SIG-M5 (cell line): ENCODE measurements at places on chromosomes 5 and 9.

DNA sequence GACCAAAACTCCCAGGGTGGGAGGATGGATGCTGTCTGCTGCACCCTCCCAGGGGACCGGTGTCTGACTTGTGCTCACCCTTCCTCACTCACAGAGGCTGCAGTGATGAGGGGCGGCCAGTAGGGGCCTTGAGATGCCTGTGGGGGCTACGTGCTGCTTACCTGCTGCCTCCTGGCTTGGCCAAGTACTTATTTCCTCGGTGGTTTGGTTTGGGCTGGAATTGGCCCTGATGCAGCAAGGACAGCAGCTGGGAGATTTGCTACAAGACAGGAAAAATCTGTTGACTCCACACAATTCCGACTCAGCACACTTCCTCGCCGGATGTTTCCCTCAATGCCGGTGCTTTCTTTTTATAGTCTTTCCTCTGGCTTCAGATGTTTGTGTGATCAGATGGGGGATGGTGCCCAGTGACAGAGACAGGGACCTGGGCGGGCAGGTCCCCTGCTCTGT, 6.6 kb downstream of the PCDH12 start:
- no peak for DNase-seq

DNA sequence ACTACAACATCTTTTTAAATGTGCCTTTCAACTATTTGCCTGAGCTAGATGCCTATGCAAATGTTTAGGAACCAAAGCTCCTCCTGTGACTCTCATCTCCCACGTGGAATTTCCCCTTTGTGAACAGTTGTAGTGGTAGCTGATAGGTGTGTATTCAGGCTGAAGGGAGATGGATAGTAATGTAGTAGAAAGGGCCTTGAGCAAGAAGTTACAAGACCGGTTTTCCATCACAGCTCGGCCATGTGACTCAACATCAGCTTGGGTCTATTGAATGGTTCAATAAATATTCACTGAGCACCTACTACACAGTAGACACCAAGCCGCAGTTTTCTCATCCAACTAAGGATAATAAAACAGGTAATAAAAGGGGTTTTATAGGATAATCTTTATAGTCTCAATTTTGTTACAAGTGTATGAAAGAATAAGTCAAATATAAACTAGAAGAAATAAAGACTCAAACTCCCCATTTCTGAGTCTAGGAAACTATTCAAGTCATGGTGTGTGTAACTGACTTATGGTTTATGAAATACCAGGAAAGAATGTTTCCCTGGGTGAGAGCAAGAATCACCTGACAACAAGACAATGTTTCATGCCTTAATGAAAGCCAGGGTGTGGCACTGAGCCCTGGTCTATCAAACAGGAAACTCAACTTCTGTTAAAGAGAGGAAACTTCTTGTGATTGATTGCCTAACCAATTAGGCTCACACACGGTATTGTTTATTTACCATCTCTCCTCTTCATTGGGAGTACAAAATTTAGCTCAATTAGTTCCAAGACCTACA, 187.1 kb upstream of the SPEF2 start:
- DNase-seq = no peak

GRCh38 chr5:180007582-180007981, 64.0 kb downstream of the RNF130 start:
- no peak for DNase-seq

- DNase-seq = no peak
Measured at GRCh38 chr9:135821733-135822373, 85.5 kb downstream of the CAMSAP1 start.

GRCh38 chr5:65809817-65810531, 88.0 kb downstream of the NLN start:
- no peak for DNase-seq

DNA sequence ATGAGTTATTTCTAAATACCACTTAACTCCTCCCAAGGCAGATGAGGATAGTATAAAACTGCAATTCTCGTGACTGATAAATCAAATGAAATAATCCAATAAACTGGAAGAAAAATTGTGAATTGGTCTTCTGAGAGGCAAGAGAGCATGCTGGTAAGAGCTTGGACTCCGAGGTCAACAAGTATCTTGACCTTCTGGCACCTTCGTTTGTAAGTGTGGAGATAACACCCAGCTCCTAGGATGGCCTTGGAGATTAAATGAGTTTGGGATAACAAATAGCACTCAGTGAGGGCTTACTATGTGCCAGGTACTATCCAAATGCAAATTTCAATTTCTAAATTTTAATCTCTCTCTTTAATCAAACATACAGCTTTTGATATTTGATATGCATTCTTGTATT, 866.3 kb upstream of the WWC1 start:
- DNase-seq = no peak

DNA sequence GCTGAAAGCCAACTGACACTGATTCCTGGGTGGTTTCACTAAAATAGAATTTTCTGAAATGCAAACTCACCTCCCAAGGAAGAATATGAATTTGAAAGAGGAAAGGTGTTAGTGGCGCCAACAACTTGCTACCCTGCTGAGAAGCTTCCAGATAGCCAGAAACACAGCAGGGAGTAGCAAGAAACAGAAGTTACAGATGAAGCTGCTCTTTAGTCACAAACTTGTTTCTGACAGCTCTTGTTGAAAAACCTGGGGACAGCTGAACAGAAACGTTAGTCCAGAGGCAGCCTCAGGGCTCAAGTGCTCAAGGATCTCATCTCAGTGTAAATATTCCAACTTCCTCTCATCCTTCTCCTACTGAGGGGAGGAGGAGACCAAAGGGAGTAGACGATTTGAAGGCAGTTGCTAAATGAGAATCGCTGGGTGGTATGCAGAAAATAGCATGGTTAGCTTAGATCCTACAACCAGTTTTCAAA, 184.1 kb downstream of the PDE4D start:
- DNase-seq = no peak

DNA sequence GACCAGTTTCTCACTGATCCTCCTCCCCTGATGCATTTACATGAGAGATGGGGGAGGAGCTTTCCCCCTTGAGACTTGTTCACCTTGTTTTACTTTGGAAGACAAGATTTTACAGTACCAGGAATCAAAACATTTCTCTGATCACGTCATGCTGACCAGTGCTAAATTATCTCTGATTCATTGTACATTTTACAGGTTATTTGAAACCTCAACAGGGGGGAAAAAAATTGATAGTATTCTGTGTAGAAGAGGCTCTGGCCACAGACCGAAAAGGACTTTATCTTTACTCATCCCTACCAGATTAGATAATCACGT, 133.9 kb downstream of the GRIA1 start:
- DNase-seq = no peak

DNA sequence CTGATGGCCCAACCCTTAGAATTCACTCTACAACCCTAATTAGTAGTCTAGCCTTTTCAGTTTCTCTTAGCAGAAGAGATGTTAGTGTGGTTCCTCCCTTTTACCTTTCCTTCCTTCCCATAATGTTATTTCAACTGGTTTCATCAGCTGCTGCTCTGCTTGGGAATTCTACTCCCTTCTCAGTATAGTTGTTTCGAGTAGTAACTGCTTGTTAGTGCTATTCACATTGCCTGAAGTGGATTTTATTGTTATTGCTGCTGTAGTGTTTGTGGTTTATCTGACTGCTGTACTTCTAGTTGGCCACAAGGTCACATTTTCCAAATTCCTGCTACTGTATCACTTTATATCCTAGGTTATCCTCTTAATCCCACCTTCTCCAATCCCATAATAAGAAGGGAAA, 29.7 kb downstream of the SMIM15 start:
- no peak for DNase-seq

- no peak for DNase-seq
Measured at GRCh38 chr5:66443462-66444130, 152.6 kb upstream of the MAST4 start.

DNA sequence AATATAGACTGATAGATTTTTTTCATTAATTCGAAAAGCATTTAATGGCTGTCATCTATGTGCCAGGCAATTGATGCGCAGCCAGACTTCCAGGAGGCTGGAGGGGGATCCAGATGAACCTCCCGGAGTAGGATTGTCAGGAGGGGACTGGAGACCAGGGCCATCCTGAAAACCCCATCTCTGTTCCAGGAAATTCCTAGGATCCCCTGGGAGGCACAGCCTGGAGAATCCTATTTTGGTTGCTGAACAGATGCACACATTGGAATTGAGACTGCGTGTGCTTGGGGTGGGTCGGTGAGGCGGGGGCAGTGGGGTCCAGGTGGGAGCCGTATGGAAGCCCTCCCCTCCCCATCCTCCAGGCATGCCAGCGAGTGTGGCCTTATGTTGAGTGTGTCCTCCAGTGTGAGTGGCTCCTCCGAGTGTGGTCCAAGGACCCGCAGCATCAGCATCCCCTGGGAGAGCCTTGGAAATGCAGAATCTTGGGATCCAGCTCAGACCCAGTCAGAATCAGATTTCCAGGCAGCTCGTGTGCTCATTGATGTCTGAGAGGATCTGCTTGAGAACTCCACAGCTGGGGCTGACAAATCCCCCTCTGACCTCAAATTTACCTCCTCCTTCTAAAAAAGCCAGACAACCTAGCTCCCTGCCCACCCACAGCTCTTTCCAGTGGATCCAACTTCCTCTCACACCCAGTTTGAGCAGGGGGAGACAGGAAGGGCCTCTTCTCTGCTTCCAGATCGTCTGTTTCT, 38.7 kb downstream of the ROPN1L start:
- no peak for DNase-seq

DNA sequence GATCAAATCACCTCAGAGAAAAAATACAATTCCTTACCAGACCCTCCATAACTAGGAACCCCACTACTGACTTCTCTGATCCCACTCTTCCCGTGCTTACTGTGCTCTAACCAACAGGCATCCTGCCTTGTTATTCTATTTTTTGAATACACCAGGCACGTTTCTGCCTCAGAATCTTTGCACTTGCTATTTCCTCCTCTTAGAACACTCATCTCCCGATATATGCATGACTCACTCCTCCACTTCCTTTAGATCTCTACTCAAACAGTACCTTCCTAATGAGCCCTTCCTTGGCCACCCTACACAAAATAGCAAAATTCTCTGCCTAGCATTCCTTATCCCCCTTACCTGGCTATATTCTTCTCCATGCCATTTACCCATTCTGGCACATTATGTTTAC, 43.9 kb downstream of the MAPKAP1 start:
- DNase-seq = no peak

DNA sequence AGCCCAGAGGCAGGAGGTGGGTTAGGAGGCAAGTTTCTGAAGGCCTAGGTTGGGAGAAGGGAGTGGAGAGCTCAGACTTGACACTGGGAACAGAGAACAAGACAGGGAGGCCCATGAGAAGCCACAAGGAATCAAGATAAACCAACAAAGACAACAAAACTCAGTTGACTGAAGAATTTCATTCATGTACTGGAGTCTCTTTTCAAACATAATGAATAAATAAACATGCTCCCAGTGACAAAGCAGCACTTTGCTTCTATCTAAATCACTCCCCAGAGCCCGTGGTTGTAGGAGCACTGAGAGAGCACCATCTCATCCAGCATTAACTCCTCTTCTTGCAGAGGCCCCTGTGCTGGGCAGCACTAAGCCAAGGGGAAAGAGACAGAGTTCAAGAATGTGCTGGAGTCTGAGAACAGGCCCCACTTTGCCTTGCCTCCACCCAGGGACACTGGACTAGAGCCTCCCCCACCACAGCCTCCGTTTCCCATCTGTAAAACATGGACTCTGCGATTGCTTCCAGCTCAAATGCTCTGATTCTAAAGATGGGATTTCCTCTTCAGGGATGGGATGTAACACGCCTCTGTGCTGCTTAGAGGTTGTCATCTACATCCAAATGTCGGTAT, 282.0 kb downstream of the SPOCK1 start:
- DNase-seq = no peak

GRCh38 chr5:72021651-72022357, 85.5 kb upstream of the MAP1B start:
- no peak for DNase-seq

- DNase-seq = no peak
Measured at GRCh38 chr9:92393686-92394085, 10.7 kb downstream of the OGN start.

- no peak for DNase-seq
Measured at GRCh38 chr5:83343299-83343698, 128.2 kb upstream of the VCAN start.

DNA sequence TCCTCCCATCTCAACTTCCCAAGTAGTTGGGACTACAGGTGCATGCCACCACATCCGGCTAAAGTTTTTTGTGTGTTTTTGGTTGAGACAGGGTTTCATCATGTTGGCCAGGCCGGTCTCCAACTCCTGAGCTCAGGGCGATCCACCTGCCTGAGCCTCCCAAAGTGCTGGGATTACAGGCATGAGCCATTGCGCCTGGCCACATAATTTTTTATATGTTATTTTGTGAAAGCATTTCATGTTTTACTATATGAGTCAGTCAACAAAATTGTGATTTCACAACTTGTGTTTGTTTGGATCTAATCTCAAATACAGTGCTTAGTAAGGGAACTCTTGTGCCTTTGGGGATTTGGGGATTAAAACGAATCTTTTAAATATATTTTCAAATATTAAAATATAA, 20.0 kb upstream of the FAM120AOS start:
- DNase-seq = no peak

DNA sequence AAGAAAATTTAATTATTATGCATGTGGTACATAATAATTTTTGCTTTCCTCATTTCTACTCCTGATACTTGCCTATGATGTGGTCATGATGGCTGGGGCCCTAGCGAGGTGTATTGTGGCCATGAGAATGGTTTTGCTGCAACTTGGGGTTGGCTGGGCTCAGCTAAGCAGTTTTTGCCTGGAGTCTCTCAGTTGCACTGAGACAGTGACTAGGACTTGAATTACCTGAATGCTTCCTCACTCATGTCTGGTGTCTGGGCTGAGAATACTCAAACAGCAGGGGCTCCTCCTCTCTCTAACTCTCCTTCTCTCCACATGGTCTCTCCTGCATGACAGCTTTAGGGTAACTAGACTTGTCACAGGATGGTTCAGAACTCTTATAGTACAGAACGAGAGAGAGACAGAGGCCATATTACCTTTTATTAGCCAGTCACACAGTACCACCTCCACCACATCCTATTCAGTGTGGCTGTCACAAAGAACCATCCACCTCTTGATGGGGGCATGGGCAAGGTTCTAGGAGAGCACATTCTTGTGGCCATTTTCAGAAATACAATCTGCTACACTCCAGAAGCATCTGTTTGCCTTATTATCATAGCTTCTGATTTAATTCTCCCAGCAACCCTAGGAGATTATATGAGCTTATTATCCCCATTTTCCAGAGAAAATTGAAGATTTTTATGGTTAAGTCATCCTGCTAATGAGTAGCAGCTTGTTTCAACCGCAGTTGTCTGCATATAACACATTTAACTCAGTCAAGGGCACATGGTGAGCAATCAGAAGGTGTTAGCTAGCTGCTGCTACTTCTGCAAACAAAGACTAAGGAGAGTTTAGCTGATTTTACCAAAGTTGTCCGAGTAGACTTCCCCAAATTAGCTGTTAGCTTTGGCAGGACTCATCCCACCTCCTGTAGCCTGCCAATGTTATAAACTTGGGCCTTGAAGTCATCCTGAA, 245.1 kb downstream of the DOCK8 start:
- no peak for DNase-seq

GRCh38 chr9:89153232-89154017, 25.2 kb downstream of the SHC3 start:
- no peak for DNase-seq

DNA sequence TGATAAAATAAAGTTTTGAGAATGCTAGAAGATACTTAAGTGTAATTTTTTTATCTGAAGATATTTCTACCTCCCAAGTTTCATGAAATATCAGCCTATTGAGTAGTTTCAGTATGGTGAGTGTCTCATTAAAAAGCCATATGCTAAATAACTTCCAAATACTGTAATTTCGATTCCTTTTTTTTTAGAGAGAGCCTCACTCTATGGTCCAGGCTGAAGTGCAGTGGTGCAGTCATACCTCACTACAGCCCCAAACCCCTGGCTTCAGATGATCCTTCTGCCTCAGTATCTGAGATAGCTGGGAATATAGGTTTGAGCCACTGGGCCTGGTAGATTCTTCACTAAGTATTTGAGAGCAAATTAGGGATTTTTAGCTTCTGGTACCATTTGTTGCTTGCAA, 24.5 kb downstream of the CDC42SE2 start:
- DNase-seq = no peak
